RCC 7860 (cell line): ENCODE measurements at places on chromosomes 2 and 18.

- DNase-seq: no peak
These were observed 77.3 kb upstream of the FZD7 start for GRCh38 chr2:201956361-201956760.

- no peak for DNase-seq
These were observed 105.3 kb downstream of the SMIM21 start for GRCh38 chr18:75322206-75322605.

DNA sequence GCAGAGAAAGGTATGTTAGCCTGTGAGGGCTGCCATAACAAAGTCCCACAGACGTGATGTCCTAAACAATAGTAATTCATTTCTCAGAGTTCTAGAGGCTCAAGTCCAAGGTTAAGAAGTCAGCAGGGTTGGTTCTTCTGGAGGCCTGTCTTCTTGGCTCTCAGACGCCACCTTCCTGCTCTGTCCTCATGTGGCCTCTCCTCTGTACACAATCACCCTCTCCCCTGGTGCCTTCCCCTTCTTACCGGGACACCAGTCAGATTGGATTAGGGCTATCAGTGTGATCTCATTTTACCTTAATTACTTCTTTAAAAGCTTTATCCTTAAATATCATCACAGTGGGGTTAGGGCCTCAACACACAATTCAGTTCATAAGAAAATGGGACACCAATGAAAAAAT is 860.5 kb downstream of the RNF144A start:
- DNase-seq: no peak

GRCh38 chr18:641224-641623 is 16.2 kb upstream of the TYMS start:
- DNase-seq: no peak

GRCh38 chr2:164766216-164766953 is 75.2 kb downstream of the COBLL1 start:
- no peak for DNase-seq

- DNase-seq: peak; percentile 29
These were observed 147.0 kb upstream of the PELI1 start for GRCh38 chr2:64291181-64291580.

DNA sequence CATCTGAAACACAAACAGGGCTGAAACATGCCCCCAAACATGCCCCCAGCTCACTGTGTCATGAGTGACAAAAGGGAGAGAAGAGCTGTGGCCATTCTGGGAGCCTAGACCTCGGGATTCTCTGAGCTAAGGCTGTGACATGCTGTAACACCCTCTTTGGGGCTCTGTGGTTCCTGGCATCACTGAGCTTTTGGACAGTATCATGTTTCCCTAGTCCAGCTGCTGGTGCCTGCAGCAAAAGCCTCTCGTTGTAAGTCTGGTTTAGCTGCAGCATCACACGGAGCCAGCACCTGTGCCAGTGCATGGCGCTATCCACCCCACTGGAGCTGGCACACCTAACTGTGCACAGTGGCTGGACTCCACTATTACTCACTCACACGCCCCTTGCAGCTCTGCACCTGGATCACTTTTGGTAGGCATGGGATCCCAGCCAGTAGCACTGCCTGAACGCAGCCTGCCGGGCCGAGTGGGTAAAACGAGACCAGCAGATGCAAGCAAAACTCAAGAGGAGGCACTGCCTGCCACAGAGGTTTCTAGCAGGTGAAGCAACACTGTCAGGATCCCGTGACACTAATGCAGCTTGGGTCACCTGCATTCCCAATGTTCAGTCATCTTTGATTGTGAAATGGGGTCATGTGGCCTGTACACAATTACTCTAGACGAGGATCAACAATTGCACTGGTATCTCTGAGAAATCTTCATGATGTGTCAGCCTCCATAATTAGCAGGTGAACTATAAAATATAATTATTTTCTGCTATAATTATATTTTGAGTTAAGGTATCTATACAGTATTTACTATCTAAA is 547.2 kb downstream of the ZNF804A start:
- no peak for DNase-seq

- no peak for DNase-seq
These were observed 8.7 kb downstream of the SP140 start for GRCh38 chr2:230234122-230234722.

DNA sequence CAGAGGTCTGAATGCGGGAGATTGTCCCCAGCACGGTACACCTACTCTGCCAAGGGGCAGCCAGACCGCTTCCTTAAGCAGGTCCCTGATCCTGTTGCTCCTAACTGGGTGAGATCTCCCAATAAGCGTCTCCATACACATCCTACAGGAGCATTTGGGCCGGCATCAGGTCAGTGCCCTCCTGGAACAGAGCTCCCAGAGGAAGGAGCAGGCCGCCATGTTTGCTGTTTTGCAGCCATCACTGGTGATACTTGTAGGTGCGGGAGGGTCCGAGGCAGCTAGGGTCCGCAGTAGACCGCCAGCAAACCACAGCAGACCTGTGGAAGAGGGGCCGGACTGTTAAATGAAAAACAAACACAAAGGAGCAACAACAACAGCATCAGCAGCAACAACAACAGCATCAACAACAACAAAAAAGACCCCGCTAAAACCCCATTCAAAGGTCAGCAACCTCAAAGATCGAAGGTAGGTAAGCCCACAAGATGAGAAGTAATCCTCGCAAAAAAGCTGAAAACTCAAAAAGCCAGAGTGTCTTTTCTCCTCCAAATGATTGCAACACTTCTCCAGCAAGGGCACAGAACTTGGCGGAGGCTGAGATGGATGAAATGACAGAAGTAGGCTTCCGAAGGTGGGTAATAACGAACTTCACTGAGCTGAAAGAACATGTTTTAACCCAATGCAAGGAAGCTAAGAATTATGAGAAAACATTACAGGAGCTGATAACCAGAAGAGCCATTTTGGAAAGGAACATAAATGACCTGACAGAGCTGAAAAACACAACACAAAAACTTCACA is 79.0 kb upstream of the CDH7 start:
- no peak for DNase-seq

DNA sequence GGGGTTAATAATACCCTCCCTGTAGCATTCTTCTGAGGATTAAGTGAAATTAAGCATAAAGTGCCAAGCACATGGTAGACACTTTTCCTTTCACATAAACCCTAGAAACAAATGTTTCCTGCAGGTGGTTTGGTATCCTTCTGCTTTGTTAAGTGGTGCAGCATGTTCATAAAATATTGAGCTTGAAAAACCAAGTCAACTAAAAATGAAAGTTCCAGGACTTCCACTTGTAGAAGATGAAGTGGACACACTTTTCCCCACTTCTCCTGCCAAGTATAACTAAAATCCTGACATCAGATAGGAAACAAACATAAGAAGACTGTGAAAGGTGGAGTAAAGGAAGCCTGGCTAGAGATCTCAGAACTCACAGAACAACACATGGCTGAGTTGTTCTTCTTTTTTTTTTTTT is 90.5 kb downstream of the COLEC12 start:
- no peak for DNase-seq

DNA sequence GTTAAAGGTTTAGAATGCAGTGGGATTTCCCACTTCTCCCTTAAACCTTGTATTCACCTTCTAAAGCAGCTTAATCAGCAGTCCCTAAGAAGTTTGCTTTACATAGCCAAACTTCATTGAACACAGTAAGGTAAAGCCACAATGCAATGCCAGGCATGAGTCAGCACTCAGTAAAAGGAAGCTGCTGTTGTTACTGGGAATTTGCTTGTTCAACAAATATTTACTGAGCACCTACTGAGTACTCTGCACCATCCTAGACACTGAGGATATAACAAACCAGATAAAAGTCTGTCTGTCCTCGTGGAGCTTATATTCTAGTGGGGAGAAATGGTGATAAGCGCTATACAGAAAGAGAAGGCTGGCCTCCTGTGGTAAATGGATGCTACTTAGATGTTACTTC is 162.7 kb downstream of the PKP4 start:
- peak; percentile 67 for DNase-seq

GRCh38 chr2:165897726-165898125 is 55.9 kb downstream of the TTC21B start:
- no peak for DNase-seq

DNA sequence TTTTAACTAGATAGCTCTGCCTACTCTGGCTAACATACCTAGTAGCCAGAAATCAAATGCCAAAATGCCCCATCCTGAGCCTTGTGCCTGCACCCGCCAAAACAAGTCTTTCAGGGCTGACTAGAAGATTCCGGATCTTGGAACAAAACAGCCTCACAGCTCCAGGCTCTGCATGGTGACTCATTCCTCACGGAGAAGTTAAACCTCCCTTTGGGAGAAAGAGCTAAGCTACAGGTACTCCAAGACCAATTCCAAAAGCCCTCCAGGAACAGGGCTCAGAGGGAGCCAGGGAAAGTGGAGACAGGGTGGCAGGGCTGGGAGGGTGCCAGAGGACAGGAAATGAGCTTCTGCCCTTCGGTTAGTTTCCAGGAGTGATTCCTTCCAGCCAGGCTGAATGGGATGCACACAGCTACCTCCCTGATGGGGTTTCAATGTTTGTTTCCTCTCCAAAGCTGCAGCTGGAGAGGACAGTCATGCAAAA is 295.6 kb downstream of the TNS1 start:
- DNase-seq: no peak

GRCh38 chr2:103327386-103327785 is 565.6 kb downstream of the TMEM182 start:
- DNase-seq: no peak

DNA sequence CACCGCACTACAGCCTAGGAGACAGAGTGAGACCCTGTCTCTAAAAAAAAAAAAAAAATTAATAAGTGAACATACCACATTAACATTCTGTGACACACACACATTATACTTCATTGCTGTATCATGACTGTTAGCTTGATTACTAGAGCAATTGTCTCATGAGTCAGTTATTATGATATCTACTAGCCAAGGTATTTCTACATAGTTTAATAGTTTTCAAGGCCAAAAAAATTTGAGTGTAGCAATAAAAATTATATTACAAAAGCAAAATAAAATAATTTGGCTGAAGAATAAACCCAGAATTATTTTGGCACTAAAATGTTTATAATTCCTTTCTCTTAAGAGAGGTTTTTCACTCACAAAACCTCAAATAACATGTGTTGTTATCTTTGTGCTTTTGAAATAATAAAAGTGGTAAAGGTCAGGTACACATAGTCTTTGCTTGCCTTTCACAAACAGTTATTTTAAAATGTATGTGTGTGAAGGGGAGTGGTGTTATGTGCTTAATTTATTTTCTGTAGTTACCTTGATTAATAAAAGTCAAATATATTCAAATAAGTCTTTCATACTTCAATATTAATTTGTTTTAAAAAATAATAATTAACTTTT is 136.9 kb upstream of the SPOPL start:
- no peak for DNase-seq

DNA sequence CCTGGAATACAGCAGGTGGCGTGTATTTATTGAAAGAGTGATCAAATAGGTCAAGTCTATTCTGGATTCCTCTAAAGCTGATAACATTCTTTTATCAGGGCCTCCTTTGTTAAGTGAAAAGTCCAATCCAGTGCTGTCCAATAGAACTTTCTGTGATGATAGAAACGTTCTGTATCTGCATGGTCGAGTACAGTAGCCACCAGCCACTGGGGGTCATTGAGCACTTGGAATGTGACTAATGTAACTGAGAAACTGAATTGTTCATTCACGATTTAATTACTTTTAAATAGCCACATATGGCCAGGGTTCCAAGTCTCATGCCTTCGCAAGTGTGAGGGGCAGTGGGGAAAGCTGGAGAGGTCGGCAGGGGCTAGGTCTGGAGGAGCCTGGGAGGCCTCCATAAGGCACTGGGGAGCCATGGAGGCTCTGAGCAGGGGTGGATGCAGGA is 20.5 kb downstream of the SH2D6 start:
- no peak for DNase-seq

DNA sequence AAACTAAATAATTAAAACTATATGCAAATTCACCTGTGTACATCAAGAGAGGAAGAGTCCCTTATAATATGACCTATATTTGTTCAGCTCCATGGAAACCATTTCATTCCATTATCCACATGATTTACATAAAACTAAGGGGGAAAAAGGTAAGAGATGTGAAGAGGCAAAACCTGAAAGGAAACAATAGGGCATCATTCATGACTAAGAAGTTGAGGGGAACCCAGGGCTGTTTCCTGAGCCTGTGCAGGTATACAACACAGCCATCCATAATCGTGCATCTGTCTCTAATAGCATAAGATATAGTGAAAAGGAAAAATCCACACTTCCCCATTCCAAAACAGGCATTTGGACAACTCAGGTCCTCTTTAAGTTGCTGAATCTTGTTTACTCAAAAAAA is 151.3 kb downstream of the NR4A2 start:
- DNase-seq: no peak

GRCh38 chr2:10977003-10977402 is 65.3 kb downstream of the KCNF1 start:
- DNase-seq: no peak

DNA sequence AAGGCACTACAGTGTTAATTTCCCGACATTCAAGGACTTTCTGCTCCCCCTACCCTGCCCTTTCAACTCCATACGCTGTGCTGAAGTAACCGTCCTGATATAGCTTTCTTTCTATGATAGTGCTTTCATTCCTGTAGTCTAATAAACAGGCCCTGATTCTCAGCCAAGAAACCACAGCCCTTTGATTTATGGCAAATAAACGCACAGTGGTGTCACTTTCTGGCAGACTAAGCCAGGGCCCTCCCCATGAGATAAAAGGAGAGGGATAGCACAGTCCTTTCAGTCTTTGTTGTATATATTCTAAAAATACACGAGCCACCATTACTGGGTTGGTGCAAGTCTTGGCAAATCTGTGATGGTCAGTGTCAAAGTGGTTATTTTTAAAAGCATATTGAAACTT is 291.2 kb downstream of the ALPK2 start:
- no peak for DNase-seq

DNA sequence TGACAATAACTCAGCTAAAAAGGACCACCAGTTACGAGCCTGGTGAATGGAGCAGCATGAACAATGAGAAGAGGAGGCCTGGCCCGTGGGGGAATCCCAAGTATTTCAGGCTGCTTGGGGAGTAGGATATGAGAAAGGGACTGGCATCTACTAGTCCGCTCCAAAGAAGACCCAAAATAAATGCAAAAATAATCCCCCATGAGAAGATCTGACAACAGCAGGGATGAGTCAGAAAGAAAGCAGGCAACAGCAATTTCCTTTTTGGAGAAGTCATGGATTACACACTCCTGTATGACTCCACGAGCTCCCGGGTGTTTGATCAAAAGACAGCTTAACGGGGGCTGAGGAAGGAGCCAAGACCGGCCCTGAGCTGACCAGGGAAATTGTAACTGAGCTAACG is 111.4 kb downstream of the SOX11 start:
- peak; percentile 52 for DNase-seq

- no peak for DNase-seq
These were observed 49.7 kb downstream of the RASGRP3 start for GRCh38 chr2:33526132-33526531.

GRCh38 chr2:119384971-119385370 is 18.2 kb downstream of the DBI start:
- no peak for DNase-seq

DNA sequence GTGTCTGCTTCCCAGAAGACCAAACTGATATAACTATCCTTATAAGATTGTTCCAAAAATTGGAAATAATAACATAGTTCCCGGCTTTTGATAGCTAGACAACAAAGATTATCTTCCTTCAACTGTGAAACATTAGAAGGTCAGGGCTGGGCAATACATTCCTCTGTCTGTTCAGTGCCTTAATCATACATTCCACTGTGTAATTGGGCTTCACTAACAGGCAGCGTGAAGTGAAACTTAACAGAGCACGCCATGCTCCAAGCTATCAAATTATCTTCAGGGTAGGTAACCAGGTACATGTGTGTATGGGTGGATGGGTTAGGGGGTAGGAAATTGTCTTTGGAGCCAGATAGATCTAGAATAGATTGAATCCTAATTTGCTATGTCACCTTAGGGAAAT is 23.5 kb upstream of the ARL5A start:
- DNase-seq: peak; percentile 20

- DNase-seq: peak; percentile 18
These were observed 110.2 kb upstream of the TRIB2 start for GRCh38 chr2:12606472-12607000.
